ENCODE measurements at places on chromosomes 4 and X. TPM values are rescaled to one million over a fixed set of nuclear protein-coding genes. Genes with fewer than 3 reads are reported as not detected.

RAB41 gene
- not detected for total RNA-seq

- DNase-seq, result no peak
These were observed 561.3 kb upstream of the INTU start for GRCh38 chr4:127071443-127071842.

CXorf65 gene
- not detected for total RNA-seq

OTC gene
- total RNA-seq, result not detected

DNA sequence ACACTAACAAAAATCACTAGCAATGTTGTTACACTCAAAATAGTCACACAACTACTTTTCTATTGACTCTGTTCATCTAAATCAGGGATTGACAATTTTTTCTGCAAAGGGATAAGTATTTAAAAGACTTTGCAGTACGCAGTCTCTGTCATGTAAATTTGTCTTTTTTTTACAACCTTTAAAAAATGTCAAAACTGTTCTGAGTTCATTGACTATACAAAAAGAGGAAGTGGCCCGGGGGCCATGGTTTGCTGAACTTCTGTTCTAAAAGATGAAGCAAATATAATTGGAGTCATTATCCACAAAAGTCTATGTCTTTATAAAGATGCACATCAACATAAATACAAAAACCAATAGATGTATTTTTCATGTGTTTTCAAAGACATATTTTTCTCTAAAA is 1310.3 kb downstream of the RPA4 start:
- DNase-seq, result no peak

GRCh38 chr4:185879666-185880312 is 67.8 kb upstream of the SORBS2 start:
- DNase-seq, result no peak

GRCh38 chr4:141127884-141128283 is 5.4 kb downstream of the RNF150 start:
- DNase-seq, result no peak

DNA sequence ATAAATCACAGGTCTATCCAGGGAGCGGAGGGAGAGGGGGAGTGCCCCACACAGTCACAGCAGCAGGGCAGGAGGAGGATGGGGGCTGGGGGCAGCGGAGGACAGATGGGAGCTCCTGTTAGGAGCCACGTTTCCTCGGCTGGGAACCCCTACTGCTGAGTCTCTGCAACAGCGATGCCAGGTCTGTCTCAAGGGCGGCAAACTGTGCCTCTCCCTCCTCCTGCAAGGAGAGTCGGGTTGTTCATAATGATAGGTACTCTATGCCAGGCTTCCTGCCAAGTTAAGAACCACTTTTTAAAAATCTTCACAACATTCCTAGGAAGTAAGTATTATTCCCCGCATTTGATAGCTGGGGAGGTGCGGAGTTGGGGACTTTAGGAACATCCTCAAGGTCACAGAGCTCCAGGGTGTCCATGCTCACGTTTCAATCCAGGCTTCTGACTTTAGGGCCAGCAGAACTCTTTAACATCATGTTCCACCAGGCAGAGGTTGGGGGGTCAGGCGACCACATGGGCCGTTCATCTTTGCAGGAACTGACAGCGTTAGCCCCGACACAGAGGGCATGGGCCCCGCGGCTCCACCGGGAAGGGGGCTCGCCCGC is 98.3 kb upstream of the MAML3 start:
- no peak for DNase-seq
